Mammary microvascular endothelial cell (primary cell): ENCODE measurements at places on chromosomes 3 and 15. TPM values are rescaled to one million over a fixed set of nuclear protein-coding genes. Genes with fewer than 3 reads are reported as not detected.

ARL14 gene
- total RNA-seq = not detected in 2 replicates

SHC4 gene
- total RNA-seq = 0.30 and 0.40 TPM in 2 replicates

NLGN1 gene
- total RNA-seq = 7.6 and 8.9 TPM in 2 replicates

FRMD5 gene
- total RNA-seq = 0.47 and 0.54 TPM in 2 replicates

CSPG5 gene
- total RNA-seq = 0.07 TPM in 1 of 2 replicates, not detected in the other

NR2E3 gene
- 0.13 TPM in 1 of 2 replicates, not detected in the other for total RNA-seq

GUCA1C gene
- total RNA-seq = not detected in 2 replicates

FBN1 gene
- total RNA-seq = 29.1 and 31.7 TPM in 2 replicates

KLHL6 gene
- total RNA-seq = 12.3 and 14.0 TPM in 2 replicates

TTBK2 gene
- total RNA-seq = 5.9 and 6.5 TPM in 2 replicates

GOLGA6B gene
- total RNA-seq = not detected in 2 replicates

SKOR1 gene
- total RNA-seq = not detected in 2 replicates

CCDC33 gene
- not detected in 2 replicates for total RNA-seq

PODXL2 gene
- 1.1 and 1.3 TPM in 2 replicates for total RNA-seq

GP9 gene
- 0.53 TPM in 1 of 2 replicates, not detected in the other for total RNA-seq

MITF gene
- 3.1 and 3.2 TPM in 2 replicates for total RNA-seq

FHIT gene
- 0.27 TPM in 1 of 2 replicates, not detected in the other for total RNA-seq

PRTG gene
- total RNA-seq = 8.0 and 8.5 TPM in 2 replicates

TNNC1 gene
- total RNA-seq = not detected in 2 replicates

IL17RE gene
- 0.07 and 0.34 TPM in 2 replicates for total RNA-seq
